Dorsolateral prefrontal cortex (tissue), 122 donors: ENCODE measurements at places on chromosomes 3 and 15.

- no peak for DNase-seq
Observed at GRCh38 chr15:69380726-69381105, 33.4 kb upstream of the KIF23 start.

- DNase-seq: no peak
Observed at GRCh38 chr3:143910756-143911155, 60.9 kb upstream of the DIPK2A start.

DNA sequence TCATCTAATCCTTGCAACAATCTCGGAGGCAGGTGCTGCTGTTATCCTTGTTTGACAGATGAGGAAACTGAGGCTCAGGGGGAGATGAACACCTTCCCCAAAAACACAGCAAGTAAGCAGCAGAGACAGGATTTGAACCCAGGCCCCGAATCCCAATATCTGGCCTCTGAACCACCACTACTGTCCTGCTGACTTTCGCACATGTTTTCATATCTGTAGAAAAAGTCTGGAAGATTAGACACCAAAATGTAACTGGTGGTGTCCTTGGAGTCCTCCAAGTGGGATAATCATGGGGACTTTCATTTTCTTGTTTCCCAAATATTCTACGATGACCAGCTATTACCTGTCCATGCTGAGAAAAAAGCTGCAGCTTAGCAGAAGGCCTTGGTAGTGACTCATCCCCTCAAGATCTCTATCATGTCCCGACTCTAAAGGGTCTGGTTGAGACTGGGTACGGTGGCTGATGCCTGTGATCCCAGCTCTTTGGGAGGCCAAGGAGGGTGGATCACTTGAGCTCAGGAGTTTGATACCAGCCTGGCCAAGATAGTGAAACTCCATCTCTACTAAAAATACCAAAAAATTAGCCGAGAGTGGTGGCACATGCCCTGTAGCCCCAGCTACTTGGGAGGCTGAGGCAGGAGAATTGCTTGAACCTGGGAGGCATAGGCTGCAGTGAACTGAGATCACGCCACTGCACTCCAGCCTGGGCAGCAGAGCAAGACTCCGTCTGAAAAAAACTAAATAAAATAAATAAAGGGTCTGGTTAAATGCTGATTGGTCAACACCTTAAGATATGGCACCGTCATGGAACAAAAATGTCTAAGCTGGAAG is 8.6 kb downstream of the IRAK2 start:
- DNase-seq: no peak

GRCh38 chr15:78796510-78796909 is 14.8 kb downstream of the ADAMTS7 start:
- DNase-seq: no peak

- DNase-seq: no peak
Observed at GRCh38 chr3:45135959-45136358, 10.2 kb downstream of the CDCP1 start.

DNA sequence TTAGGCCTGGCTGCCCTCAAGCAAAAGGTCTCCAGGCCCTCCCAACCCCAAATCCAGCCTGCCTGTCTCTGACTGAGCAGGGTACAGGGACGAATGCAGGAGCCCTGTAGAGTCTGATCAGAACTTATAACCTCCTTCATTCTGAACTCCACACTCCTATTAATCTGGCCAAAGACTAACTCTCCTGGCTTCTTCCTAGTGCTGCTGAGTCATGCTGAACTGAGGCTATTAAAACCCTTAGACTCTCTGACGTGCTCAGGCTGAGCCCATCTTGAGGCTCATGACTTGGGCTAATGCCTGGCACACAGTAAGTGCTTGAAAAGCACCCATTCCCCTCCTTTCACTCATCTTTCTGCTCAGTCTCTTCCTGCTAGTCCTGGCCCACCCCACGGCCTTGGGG is 81.9 kb downstream of the NUP210 start:
- no peak for DNase-seq

DNA sequence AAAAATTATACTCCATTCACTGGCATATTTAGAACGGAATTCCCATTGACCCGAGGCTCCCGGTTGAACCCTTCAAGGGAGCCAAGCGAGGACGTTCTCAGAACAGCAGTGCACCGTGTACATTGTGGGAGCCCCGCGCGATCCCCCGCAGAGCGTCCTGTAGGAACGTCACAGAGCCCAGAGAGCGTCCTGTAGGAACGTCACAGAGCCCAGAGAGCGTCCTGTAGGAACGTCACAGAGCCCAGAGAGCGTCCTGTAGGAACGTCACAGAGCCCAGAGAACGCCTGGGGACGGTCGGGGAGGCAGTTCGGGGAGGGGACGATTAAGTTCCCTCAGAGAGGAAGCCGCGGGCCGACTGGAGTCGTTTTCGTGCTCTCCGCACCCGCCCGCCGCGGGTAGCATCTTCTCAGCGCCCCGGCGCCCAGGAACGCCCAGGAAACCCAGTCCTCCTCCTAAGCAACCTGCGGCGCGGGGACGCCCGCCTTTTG is 506 bp upstream of the ATP1B3 start:
- DNase-seq: peak; percentile 49

- DNase-seq: no peak
Observed at GRCh38 chr3:17908399-17909191, 166.2 kb upstream of the TBC1D5 start.

GRCh38 chr3:139122221-139122581 is 77.5 kb upstream of the PRR23C start:
- DNase-seq: no peak

DNA sequence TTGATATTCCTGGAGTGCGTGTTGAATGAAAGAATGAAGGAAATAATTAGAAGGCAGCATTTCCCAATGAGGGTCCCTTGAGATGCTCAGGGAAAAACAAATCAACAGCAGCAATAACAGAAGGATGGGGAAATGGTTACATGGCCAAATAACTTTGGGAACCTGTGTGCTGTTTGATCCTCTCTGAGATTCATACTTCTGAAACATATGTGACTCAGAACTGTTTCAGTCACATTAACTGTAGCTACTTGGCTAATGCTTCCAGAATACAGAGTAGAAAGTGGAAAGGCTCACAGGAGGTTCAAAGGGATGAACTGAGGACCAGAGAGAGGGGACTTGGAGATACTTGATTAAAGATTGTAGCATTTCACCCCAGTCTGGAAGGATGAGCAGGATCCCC is 258.2 kb downstream of the SLCO3A1 start:
- DNase-seq: no peak

DNA sequence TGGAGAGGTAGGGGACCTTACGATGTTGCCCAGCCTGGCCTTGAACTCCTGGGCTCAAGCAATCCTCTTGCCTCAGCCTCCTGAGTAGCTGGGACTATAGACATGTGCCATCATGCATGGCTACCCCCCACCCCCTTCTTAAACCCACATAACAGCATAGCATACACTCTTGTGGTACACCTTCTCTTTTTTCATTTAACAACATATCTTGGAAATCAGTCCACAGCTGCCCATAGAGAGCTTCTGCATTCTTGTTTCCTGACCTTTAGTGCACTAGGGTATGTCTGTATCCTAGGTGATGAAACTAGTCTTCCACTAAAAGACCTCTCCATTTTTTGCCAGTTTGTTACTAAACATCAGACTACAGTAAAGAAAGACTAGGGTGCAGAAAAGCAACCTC is 33.0 kb downstream of the SLC28A1 start:
- DNase-seq: no peak

DNA sequence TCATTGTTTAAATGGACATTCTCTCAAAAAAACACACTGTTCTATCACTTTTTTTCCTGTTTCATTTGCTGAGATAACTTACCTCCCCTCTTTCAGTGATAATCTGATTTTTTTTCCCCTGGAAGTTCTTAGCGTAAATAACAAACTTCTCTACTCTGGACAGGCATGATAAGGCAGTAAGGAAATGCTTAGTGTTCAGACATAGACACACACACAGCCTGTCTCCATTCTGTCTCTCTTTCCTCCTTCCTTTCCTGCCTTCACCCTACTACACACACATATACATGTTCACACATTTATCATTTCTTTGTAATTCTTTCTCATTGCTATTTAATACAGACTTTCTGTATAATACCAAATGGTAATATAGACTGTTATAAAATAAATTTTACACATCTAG is 470.8 kb upstream of the ROBO1 start:
- no peak for DNase-seq

DNA sequence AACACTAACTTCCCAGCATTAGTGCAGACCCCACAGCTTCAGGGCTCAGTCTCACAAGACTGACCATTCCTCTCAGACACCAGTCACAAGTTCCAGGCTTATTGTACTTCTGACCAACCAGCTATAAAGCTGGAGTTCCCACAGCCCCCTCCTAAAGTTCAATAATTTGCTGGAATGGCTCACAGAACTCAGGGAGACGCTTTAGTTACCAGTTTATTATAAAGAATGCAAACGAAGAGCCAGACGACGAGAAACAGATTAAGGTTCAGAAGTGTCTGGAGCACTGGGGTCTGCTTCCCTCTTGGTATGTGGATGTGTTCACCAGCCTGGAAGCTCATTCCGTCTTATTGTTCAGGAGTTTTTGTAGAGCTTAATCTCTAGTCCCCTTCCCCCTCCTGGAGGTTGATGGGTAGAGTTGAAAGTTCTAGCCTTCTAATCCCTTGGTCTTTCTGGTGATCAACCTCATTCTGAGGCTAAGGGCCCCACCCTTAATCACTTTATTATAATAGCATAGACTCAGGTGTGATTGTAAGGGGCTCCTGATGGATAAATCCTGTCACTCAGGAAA is 4.8 kb upstream of the CSRNP1 start:
- no peak for DNase-seq

GRCh38 chr15:51371266-51371665 is 29.8 kb downstream of the GLDN start:
- DNase-seq: no peak

- no peak for DNase-seq
Observed at GRCh38 chr15:94411846-94412245, 180.5 kb downstream of the MCTP2 start.

GRCh38 chr3:184727357-184728009 is 15.6 kb upstream of the MAGEF1 start:
- no peak for DNase-seq

DNA sequence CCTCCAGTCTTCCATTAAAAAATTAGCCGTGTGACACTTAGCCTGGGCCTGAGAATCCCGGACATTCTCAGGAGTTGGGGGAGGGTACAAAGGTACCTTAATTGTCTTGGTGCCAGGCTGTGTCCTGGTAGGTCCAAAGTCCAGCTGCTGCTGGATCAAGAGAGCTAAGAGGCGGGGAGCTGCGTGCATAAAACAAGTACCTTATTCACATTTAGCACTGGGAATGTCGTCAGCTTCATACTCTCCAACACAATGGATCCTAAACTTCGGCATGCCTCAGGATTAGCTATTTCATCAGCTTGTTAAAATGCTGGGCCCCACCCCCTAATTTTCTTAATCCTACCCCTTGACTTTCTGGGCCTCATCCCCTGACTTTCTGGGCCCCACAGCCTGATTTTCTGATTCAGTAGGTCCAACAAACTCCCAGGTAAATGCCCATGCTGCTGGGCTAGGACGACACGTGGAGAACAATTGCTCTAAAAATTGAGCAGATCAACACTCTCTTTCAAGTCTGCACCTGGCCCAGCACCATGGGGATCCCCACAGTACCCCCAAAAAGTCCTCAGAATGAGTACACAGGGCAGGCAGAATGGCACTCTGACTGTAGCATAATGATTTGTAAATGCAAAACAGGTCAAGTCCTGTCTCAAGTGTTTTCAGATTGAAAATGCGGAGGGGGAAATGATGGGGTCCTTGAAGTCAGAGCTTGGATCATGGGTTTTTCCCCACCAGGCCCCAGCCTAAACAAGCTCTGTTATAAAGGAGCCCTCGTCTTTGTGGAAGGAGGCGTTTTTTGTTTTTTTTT is 5.6 kb upstream of the AEN start:
- DNase-seq: no peak

- DNase-seq: no peak
Observed at GRCh38 chr15:70436428-70436827, 326.9 kb downstream of the UACA start.

GRCh38 chr3:64832098-64832497 is 144.3 kb upstream of the ADAMTS9 start:
- DNase-seq: no peak

DNA sequence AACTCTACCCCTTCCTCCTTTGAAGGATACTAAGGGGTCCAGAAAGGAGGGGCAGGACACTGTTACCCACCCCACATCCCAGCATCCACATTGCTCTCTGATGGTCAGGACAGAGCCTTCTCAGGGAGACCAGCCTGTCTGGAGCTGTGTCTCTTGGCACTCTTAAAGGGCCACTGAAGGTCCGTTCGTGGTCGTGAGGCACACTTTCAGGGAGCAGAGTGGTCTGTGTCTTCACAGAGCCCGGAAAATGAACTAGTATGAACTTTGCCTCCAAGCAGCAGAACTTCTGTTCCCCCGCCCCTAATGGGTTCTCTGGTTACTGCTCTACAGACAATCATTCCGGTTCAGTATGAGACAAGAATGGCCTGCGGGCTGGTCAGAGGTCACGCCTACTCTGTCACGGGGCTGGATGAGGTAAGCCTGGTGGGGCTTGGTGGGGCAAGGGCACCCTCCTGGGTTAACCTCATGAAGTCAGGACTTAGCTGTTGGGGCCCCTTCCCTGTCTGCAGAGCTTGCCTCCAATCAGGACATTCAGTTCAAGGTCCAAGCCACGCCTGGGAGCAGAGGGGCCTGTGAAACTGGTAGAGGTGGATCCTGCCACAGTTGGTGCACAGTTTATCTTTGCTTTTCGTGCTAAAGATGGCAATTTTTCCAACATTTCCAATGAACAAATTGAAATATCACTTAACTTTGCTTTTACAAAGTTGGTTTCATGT is 33.2 kb downstream of the CAPN3 start:
- no peak for DNase-seq

GRCh38 chr3:49454458-49454857 is 15.6 kb upstream of the DAG1 start:
- no peak for DNase-seq

DNA sequence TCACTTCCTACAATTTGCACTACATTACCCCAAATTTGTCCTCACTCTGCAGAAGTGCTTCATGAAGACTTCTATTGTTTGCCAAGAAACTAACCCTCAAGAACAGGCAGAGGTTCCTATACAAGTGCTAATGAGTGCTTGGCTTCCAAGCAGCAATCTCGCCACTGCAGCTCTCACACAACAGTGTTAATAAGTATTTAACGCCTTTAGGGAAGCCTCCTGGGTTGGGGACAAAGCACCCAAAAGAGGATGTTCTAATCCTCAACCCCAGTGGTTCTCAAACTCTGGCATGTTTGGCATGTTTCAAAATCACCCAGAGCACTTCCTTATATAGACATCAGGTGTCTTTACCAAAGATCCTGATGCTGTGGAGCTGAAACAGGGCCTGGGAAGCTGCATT is 64.6 kb downstream of the ZIC4 start:
- DNase-seq: no peak

DNA sequence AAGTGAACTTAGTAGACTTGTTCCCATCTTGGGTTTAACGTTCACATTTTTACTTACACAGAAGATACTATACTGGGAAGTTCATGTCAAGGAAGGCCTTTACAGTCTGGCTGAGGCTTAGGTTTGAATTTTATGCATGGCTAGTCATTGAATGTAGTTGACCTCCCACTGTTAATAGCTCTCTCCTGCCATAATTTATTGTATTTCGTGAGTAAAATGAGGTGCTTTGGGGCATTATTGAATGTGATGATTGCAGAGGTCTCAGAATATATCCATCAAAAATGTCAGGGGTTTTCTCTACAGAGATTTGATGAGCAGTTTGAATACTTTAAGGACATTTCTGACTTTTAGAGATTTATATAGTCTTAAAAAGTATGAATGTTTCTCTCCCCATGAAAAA is 356.6 kb upstream of the GRM7 start:
- no peak for DNase-seq

- DNase-seq: no peak
Observed at GRCh38 chr3:99543796-99544195, 94.6 kb upstream of the COL8A1 start.

GRCh38 chr15:50234764-50235163 is 30.8 kb downstream of the HDC start:
- no peak for DNase-seq

- DNase-seq: no peak
Observed at GRCh38 chr3:55588146-55588765, 101.2 kb upstream of the WNT5A start.
